CD4-positive, CD25-positive, alpha-beta regulatory T cell (primary cell): ENCODE measurements at places on chromosomes 3 and 15. TPM values are rescaled to one million over a fixed set of nuclear protein-coding genes. Genes with fewer than 3 reads are reported as not detected.

- H3K4me1 ChIP-seq = no peaks in the 10 kb centered on the region
- H3K36me3 ChIP-seq = peaks cover 10% of the 10 kb centered on the region
- H3K27me3 ChIP-seq = no peaks in the 10 kb centered on the region
These were observed 37.8 kb upstream of the ANPEP start for GRCh38 chr15:89852342-89852995.

GRCh38 chr15:74217907-74218885 is 15.6 kb upstream of the STRA6 start:
- no peak for DNase-seq
- H3K27ac ChIP-seq = no peak overlapping the region
- no peaks in the 10 kb centered on the region for H3K4me1 ChIP-seq
- H3K27me3 ChIP-seq = no peaks in the 10 kb centered on the region

DNA sequence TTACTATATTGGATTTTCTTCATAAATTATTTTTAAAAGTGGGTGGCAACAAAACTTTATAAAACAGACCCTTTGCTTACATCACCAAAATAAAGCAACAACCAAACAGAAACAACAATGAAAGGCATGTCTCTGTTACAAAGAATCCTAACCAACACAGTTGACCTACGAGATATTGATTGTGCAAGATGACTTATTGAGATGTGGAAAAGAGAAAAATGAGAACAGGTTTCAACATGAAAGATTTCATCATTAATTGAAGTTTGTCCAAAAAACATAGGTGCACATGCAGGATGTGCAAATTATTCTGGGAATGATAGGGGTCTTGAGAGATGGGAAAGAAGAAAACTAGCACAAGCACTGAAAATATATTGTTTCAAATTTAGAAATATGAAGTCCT is 9.0 kb downstream of the GMNC start:
- H3K27me3 ChIP-seq = peaks cover under 1% of the 10 kb centered on the region
- no peak overlapping the region for H3K27ac ChIP-seq
- no peaks in the 10 kb centered on the region for H3K36me3 ChIP-seq
- DNase-seq = no peak
- H3K4me1 ChIP-seq = no peaks in the 10 kb centered on the region

DNA sequence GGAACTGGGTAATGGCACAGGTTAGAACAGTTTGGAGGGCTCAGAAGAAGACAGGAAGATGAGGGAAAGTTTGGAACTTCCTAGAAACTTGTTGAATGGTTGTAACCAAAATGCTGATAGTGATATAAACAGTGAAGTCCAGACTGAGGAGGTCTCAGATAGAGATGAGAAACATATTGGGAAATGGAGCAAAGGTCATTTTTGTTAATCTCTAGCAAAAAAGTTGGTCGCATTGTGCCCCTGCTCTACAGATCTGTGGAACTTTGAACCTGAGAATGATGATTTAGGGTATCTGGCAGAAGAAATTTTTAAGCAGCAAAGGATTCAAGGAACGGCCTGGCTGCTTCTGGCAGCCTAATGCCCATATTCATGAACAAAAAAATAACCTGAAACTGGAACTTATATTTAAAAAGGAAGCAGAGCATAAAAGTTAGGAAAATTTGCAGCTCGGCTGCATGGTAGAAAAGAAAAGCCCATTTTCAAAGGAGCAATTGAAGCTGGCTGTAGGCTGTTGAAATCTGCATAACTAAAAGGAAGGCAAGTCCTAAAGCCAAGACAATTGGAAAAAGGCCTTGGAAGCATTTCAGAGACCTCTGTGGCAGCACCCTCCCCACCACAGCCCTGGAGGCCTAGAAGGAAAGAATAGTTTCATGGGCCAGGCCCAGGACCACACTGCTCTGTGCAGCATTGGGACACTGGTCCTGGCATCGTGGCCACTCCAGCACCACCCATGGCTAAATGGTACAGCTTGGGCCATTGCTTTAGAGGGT is 182.6 kb upstream of the CD96 start:
- no peaks in the 10 kb centered on the region for H3K4me1 ChIP-seq
- DNase-seq = no peak
- H3K4me3 ChIP-seq = no peak overlapping the region
- no peaks in the 10 kb centered on the region for H3K27me3 ChIP-seq
- no peak overlapping the region for H3K27ac ChIP-seq

Gene CLK3
- total RNA-seq = 289 TPM

- H3K4me3 ChIP-seq = no peak overlapping the region
- H3K36me3 ChIP-seq = no peaks in the 10 kb centered on the region
- no peaks in the 10 kb centered on the region for H3K4me1 ChIP-seq
- no peak overlapping the region for H3K27ac ChIP-seq
These were observed 97.9 kb downstream of the RORA start for GRCh38 chr15:61130950-61131942.

DNA sequence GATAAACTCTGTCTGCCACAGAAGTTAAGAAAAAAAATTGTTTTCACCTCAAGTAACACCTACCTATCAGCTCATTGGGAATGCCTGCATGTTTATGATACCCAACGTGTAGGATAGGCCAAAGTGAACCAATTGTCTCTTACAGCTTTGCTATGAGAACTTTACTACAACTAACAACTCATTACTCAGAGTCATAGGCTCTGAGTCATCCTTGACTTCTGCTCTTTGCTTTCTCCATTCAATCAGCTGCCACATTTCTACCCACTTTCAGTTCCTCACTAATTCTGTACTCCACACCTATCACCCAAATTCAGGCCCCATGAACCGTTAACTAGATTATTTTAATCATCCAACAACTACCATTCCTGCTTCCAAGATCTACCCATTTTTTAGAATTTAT is 843.9 kb downstream of the TUSC7 start:
- H3K4me1 ChIP-seq = no peaks in the 10 kb centered on the region
- DNase-seq = no peak
- H3K27me3 ChIP-seq = no peaks in the 10 kb centered on the region
- no peak overlapping the region for H3K27ac ChIP-seq

DNA sequence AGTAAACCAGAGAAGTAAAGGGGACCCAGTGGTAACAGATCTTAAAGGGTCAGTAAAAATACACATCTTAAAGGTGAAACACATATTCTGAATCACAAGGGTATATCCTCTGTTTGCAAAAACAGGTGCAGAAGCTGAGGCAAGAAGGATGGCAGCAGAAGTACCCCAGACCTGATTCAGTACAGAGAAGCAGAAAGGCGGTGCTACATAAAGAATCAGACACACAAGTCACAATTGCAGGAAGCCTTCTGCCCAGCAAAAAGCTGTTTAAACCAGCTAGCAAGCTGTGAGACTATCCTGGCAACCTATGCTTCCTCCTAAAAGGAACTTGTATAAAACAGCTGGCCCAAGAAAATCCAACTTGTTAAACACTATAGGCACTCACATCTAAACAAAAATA is 49.4 kb downstream of the ZNF280D start:
- no peaks in the 10 kb centered on the region for H3K4me1 ChIP-seq
- H3K4me3 ChIP-seq = no peak overlapping the region
- DNase-seq = no peak
- peaks cover 10% of the 10 kb centered on the region for H3K36me3 ChIP-seq

Gene SCAANT1
- 4.7 TPM for total RNA-seq

DNA sequence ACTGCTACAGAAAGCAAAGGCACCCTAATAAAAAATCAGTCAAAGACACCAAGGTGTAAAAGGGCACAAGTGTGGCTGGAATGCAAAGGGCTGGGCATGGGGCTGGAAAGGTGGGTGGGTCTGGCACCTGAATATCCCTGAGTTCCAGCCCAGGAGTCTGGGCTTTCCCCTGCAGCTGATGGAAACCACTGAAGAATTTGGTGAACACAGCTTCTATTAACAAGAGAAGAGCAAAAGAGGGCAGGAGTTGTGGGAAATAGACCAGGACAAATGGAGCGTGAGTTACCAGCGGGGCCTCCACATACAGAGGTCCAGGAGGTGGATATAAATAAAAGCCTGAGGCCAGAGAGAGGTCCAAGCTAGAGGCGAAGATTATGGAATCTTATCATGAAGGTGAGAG is 45.1 kb upstream of the TPM1 start:
- no peak overlapping the region for H3K27ac ChIP-seq
- no peaks in the 10 kb centered on the region for H3K4me1 ChIP-seq

GRCh38 chr3:185717121-185717520 is 107.7 kb downstream of the IGF2BP2 start:
- H3K27me3 ChIP-seq = no peaks in the 10 kb centered on the region
- H3K4me3 ChIP-seq = no peak overlapping the region
- H3K36me3 ChIP-seq = no peaks in the 10 kb centered on the region
- H3K4me1 ChIP-seq = no peaks in the 10 kb centered on the region
- DNase-seq = no peak

DNA sequence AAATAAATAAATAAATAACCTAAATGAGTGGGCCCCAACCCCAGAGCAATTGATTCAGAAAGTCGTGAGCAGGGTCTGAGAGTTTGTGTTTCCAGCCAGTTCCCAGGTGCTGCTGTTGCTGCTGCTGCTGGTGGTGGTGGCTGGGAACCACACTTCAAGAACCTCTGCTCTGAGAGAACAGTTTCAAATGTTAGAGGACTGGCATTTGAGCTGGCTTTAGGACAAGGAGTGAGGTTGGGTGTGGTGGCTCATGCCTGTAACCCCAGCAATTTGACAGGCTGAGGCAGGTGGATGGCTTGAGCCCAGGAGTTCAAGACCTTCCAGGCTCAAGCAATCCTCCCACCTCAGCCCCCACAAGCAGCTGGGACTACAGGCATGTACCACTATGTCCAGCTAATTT is 123.1 kb upstream of the UBE2E1 start:
- no peaks in the 10 kb centered on the region for H3K36me3 ChIP-seq
- no peak for DNase-seq
